ENCODE measurements at places on chromosomes 6 and 20.

DNA sequence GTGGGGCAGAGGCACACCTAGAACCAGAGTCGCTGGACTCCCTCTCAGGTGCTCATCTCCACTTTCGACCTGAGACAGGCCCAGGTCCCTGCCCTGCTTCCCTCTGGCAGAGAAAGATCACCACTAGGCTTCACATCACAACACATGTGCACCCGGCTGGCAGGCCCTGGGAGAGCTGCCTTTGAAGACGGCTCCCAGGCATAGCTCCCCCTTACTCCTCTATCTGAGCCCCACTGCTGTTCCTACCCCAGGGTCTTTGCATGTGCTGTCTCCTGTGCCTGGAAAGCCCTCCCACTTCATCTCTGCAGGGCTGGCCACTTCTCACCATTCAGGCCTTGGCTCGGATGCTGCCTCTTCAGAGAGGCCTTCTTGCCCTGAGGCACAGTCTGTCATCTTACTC lies 89.2 kb downstream of the NOL4L start:
- no peak for DNase-seq

GRCh38 chr6:153511896-153512496 lies 380.9 kb upstream of the RGS17 start:
- peak; percentile 4 for DNase-seq

DNA sequence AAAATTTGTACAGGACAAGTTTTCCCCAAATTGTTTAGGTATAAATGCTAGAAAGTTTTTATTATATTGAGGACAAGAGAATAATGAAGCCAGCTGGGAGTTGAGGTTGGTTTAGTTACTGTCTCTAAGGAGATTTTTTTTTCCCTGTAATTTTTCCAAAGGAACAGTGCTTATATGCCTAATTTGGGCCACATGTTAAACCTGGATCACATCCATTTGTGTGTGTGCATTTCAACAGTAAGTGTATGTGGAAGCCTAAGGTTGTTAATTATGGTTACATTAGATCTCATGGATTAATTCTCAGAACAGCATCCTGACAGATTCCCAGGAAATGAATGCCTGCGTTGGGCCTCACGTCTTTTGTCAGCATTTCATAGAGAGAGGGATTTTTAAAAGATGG lies 4.5 kb downstream of the IGF2R start:
- DNase-seq: no peak

DNA sequence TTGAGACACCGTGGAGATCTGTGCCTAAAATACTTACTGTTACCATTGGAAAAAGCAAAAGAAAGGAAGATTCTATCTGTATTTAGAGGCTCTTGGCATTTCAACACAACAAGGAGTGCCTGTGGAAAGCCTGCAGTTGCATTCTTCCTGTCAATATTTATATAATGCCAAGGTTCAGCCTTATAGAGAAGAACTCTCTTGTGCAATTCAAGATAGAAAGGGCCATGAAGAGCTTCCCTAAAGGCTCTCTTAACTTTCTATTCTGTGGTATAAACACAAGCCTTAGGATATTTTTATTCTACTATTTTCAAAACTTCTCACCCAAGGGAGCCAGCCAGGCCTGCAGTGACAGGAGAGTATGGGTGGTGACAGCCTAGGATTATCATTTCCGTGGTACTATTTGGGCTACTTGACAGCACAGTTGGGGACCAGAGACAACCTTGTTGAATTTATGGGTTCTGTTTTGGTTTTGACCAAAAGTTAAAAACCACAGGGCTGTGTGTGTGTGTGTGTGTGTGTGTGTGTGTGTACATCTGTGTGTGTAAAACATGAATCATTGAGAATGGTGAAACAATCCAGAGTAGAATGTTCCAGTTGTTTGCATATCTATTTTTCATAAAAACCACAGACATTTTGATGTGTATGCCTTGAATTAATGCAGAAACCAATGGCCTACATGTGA lies 700.9 kb upstream of the SLC35B3 start:
- no peak for DNase-seq

All from SW 1271 (cell line).